ENCODE measurements at places on chromosomes 1 and 21. TPM values are rescaled to one million over a fixed set of nuclear protein-coding genes. Genes with fewer than 3 reads are reported as not detected.
A peak's percentile ranks its signal among the peaks of the same experiment; 100 is the strongest.

- H3K27ac ChIP-seq, result no peak overlapping the region
- H3K4me1 ChIP-seq, result no peaks in the 10 kb centered on the region
- H3K4me3 ChIP-seq, result no peak overlapping the region
Observed at GRCh38 chr21:38428211-38428610, 70.1 kb downstream of the ERG start.

HSD3B2 gene
- 6.7 TPM for total RNA-seq

DNA sequence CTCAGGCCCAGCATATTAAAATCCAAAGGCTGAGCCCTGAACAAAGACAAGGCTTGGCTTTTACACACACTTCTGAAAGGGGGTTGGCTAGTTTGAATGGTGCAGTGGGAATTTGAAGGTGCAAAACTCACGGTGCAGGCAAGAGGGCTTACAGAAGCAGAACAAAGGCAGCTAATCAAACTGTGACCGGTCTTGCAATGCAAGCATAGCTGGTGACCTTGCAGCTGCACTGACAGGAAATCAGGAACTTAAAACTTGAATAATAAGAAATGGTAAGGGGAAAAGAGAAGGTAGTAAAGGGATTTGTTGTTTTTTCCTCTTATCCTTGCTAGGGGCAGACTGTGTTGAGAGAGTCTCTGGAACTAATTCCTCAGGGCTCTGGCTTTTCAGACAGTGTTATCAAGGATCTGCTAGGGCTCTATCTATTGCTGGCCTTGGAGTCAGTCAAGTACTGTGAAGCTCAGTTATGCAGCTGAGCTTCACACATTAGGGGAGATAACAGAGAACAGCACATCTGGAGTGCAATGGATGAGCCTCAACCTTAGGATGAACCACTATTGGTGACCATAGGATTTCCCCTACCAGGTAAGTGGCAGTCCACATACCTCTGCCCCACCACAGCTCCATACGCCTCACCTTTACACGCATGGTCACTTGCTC lies 97.6 kb downstream of the PPIAL4G start:
- no peaks in the 10 kb centered on the region for H3K27me3 ChIP-seq
- H3K27ac ChIP-seq, result no peak overlapping the region
- H3K36me3 ChIP-seq, result no peaks in the 10 kb centered on the region
- no peaks in the 10 kb centered on the region for H3K4me1 ChIP-seq

YOD1 gene
- 7.4 TPM for total RNA-seq

GRCh38 chr1:88451856-88452255 lies 232.2 kb upstream of the PKN2 start:
- no peaks in the 10 kb centered on the region for H3K36me3 ChIP-seq
- H3K27me3 ChIP-seq, result no peaks in the 10 kb centered on the region

GRCh38 chr1:111471012-111471411 lies 2.8 kb upstream of the C1orf162 start:
- no peak overlapping the region for H3K27ac ChIP-seq
- H3K36me3 ChIP-seq, result no peaks in the 10 kb centered on the region
- no peaks in the 10 kb centered on the region for H3K27me3 ChIP-seq
- no peak overlapping the region for H3K4me3 ChIP-seq
- no peak for DNase-seq

DNA sequence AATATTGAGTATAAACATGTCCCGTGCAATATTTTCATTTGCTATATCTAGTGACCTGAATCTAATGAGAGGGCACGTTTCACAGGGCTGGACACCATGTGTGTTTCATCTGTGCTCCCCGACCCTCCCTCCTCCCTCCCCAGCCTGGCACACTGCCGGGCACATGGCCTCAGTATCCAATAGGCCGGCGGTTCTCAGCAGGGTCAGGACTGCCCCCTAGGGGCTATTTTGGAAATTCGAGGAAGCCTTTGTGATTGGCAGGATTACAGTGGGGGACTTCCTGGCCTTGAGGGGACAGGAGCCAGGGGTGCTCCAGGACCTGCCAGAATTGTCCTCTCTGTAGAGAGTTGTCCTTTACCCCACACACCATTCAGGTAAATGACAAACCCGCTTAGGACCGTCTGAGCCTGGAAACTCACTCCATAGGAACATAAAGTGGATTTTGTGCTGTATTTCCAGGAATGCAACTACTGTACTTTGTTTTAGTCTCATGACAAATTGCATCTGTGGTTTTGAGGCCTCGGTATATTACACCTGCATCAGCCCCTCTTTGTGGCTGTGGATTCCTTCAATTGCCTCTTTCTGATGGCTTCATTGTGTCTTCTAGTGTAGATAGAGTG lies 109.5 kb upstream of the SIM2 start:
- H3K36me3 ChIP-seq, result no peaks in the 10 kb centered on the region
- no peak overlapping the region for H3K27ac ChIP-seq
- no peaks in the 10 kb centered on the region for H3K27me3 ChIP-seq
- peak; percentile 68 for DNase-seq
- no peaks in the 10 kb centered on the region for H3K4me1 ChIP-seq
- H3K4me3 ChIP-seq, result no peak overlapping the region

TBX15 gene
- total RNA-seq, result 0.06 TPM

CFAP74 gene
- 4.1 TPM for total RNA-seq

DNA sequence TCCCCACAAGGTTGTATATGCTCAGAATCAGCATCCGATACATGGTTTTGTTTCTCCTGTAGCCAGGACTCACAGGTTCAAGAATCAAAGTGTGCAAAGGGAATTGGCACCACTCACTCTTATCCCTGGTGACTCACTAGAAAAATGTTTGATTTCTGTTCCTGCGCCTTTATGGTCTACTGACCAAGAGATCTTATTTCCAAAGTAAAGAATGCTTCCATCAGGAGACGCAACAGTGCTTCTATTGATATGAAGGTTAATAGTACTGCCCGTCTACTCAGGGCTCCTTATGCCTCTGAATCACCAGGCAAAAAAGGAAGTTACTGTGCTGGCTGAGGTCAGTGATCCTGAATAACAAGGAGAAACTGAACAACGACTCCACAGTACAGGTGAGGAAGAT lies 1392.0 kb upstream of the PRMT6 start:
- no peaks in the 10 kb centered on the region for H3K4me1 ChIP-seq
- no peak for DNase-seq
- no peaks in the 10 kb centered on the region for H3K27me3 ChIP-seq
- H3K27ac ChIP-seq, result no peak overlapping the region
- H3K36me3 ChIP-seq, result no peaks in the 10 kb centered on the region
- H3K4me3 ChIP-seq, result no peak overlapping the region

- peaks cover 31% of the 10 kb centered on the region for H3K4me1 ChIP-seq
- H3K27me3 ChIP-seq, result no peaks in the 10 kb centered on the region
- no peaks in the 10 kb centered on the region for H3K36me3 ChIP-seq
- no peak overlapping the region for H3K27ac ChIP-seq
- no peak overlapping the region for H3K4me3 ChIP-seq
- no peak for DNase-seq
Observed at GRCh38 chr1:8679395-8679800, 138.0 kb downstream of the RERE start.

- DNase-seq, result no peak
- H3K27me3 ChIP-seq, result no peaks in the 10 kb centered on the region
- no peaks in the 10 kb centered on the region for H3K4me1 ChIP-seq
- H3K27ac ChIP-seq, result no peak overlapping the region
- H3K4me3 ChIP-seq, result no peak overlapping the region
- no peaks in the 10 kb centered on the region for H3K36me3 ChIP-seq
Observed at GRCh38 chr1:186806477-186806876, 22.3 kb upstream of the PLA2G4A start.

IFI16 gene
- total RNA-seq, result 130 TPM

- peaks cover 19% of the 10 kb centered on the region for H3K4me1 ChIP-seq
- no peak for DNase-seq
- H3K4me3 ChIP-seq, result no peak overlapping the region
- no peaks in the 10 kb centered on the region for H3K36me3 ChIP-seq
- no peaks in the 10 kb centered on the region for H3K27me3 ChIP-seq
Observed at GRCh38 chr1:183778568-183779433, 26.1 kb upstream of the RGL1 start.

DNA sequence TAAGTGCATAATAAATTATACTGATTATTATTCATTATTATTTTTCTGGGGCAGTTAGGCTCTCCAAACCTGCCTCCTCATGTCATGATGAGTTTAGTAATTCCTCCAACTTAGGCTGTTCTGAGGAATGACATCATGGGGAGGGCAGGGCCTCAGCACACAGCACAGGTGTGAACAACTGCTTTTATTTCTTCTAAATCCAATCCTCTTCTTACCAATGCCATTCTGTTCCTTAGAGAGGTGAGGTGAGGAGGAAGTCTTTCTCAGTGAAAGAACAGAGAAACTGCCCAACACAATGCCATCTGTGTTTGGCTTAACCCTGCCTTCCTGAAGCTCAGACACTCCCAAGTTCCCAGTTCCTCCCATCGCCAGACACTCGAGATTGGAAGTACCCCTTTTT lies 45.4 kb upstream of the WASF2 start:
- no peaks in the 10 kb centered on the region for H3K27me3 ChIP-seq
- H3K4me1 ChIP-seq, result peaks cover 41% of the 10 kb centered on the region
- no peak overlapping the region for H3K27ac ChIP-seq
- no peak for DNase-seq

DNA sequence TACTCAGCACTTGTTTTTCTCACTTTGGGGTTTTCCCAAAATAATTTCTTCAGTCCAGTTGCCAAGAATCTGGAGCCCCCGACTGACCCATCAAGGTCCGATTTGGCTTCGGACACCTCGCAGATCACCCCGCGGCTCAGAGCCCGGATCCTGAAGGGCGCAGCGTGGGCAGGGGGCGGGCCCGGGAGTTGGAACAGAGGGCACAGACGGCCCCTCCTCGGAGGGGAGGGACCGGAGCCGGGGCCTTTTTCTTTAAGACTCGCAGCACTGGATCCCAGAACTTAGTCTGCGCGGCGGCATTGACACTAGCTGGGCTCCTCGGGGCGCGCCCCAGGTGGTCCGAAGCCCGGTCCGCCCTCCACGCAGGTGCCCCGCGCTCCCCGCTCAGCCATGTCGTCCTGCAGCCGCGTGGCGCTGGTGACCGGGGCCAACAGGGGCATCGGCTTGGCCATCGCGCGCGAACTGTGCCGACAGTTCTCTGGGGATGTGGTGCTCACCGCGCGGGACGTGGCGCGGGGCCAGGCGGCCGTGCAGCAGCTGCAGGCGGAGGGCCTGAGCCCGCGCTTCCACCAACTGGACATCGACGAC lies at the start of gene CBR3:
Gene CBR3, plus strand, starts transcription at position 277 of the 588 bp plus-strand sequence. Its CDS starts 114 bp downstream, at position 391.
- H3K4me3 ChIP-seq, result peak within 1 kb of the TSS; percentile 71
- no peaks in the 10 kb centered on the region for H3K27me3 ChIP-seq
- peaks cover 3% of the 10 kb centered on the region for H3K4me1 ChIP-seq

CDK11A gene
- total RNA-seq, result 17.5 TPM

DNA sequence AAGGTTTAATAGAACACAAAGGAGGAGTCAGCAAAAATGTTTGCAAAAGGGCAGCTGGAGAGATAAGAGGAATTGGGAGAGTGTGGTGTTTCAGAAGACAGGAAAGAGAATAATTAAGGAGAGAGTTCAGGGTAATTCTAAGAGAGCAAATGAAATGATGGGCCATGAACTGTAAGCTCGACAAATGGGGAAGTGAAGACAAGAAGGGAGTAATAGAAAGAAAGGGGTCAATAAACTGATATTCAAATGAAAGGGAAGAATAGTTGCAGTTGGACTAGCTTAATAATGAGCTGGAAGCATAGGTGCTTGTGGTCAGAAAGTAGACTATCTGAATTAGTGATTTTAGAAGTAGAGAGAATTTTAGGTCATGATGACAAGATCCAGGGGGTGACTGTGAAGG lies 15.6 kb upstream of the RNF220 start:
- H3K27ac ChIP-seq, result no peak overlapping the region
- H3K27me3 ChIP-seq, result peaks cover 25% of the 10 kb centered on the region
- H3K4me3 ChIP-seq, result no peak overlapping the region
- no peaks in the 10 kb centered on the region for H3K36me3 ChIP-seq
- no peak for DNase-seq
- H3K4me1 ChIP-seq, result no peaks in the 10 kb centered on the region

DNA sequence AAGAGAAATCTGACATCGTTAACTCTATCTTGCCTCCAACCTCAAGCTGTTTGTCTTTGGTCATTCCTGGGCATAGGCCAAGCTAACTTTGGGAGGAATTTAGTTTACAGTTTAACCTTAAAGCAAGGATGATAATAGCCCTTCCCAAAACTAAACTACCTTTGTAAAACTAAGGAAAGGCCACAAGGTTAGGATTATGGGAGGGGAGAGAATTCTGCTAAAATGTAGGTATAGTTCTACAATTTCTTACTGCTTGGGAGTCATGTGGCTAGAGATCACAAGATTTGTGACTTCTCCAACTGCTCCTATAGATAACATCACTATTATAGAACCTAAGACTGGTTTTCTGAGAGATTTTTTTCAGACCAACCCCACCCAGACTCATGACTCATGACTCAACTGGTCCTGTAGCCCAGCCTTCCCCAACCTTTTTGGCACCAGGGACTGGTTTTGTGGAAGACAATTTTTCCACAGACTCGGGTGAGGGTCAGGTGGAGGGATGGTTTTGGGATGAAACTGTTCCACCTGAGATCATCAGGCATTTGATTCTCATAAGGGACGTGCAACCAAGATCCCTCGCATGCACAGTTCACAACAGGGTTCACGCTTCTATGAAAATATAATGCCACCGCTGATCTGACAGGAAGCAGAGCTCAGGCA lies 70.7 kb upstream of the MUTYH start:
- H3K36me3 ChIP-seq, result no peaks in the 10 kb centered on the region
- no peaks in the 10 kb centered on the region for H3K27me3 ChIP-seq
- DNase-seq, result no peak
- H3K27ac ChIP-seq, result no peak overlapping the region
- no peaks in the 10 kb centered on the region for H3K4me1 ChIP-seq
- H3K4me3 ChIP-seq, result no peak overlapping the region

- H3K4me1 ChIP-seq, result no peaks in the 10 kb centered on the region
- DNase-seq, result no peak
- no peak overlapping the region for H3K4me3 ChIP-seq
Observed at GRCh38 chr1:180096584-180097325, 57.9 kb upstream of the QSOX1 start.

GRCh38 chr1:15618077-15618654 lies 908 bp downstream of the DDI2 start:
- H3K36me3 ChIP-seq, result peaks cover 5% of the 10 kb centered on the region
- H3K27ac ChIP-seq, result peak overlapping the region; percentile 96
- DNase-seq, result no peak
- no peaks in the 10 kb centered on the region for H3K27me3 ChIP-seq
- peak overlapping the region; percentile 84 for H3K4me3 ChIP-seq

TIAM1 gene
- 6.5 TPM for total RNA-seq

- H3K4me3 ChIP-seq, result no peak overlapping the region
- DNase-seq, result no peak
- H3K27me3 ChIP-seq, result no peaks in the 10 kb centered on the region
- H3K36me3 ChIP-seq, result no peaks in the 10 kb centered on the region
Observed at GRCh38 chr1:51567653-51568052, 48.6 kb upstream of the EPS15 start.

- H3K27me3 ChIP-seq, result no peaks in the 10 kb centered on the region
- H3K36me3 ChIP-seq, result no peaks in the 10 kb centered on the region
- no peak overlapping the region for H3K27ac ChIP-seq
- no peaks in the 10 kb centered on the region for H3K4me1 ChIP-seq
- DNase-seq, result no peak
- H3K4me3 ChIP-seq, result no peak overlapping the region
Observed at GRCh38 chr1:248710305-248710900, 7.8 kb upstream of the OR14I1 start.

DNA sequence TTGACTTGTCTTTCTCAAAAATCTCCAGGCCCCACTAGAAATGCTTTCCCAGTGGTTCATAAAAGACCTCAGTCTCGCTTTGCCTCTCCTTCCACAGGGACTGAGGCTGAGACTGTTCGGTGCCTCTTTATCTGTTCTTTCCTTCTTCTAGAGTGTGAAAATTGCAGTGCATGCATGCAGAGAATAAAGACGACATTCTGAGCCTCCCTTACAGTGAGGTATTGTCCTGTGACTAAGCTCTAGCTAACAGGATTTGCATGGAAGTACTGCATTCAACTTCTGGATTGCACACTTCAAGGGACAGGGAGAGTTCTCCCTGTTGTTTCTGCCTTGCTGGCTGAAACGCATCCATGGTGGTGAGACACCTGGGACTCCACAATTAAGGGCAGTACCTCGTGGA lies 69.1 kb downstream of the COLGALT2 start:
- no peaks in the 10 kb centered on the region for H3K36me3 ChIP-seq
- no peak for DNase-seq
- H3K4me1 ChIP-seq, result peaks cover 21% of the 10 kb centered on the region
- no peak overlapping the region for H3K27ac ChIP-seq
- no peaks in the 10 kb centered on the region for H3K27me3 ChIP-seq

Data from adrenal gland (tissue), 19 donors.